ENCODE measurements at places on chromosomes 1 and 21.

- peak; percentile 54 for DNase-seq
These were observed 19.2 kb upstream of the PTTG1IP start for GRCh38 chr21:44892536-44893277.

- DNase-seq = no peak
These were observed 1.4 kb downstream of the ZNF697 start for GRCh38 chr1:119646521-119647227.

DNA sequence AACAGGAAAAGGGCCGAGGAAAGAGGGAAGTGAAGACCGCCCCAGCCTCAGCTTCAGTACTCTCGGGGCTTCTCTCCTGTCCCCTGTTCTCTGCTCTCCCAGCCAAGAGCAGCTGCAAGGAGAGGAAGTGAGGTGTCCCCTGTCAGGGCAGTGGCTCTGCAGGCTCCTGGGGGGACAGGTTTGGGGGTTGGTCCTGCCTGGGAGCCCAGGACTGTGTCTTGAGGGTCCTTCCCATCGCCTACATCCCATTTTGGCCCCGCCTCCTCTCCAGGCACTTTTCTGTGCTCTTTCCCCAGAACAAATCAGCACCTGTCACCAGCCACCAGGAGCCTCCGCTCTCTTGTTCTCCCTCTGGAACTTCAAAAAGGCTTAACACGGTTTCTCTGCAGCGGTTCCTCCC is 82.6 kb downstream of the VWA5B1 start:
- DNase-seq = no peak

DNA sequence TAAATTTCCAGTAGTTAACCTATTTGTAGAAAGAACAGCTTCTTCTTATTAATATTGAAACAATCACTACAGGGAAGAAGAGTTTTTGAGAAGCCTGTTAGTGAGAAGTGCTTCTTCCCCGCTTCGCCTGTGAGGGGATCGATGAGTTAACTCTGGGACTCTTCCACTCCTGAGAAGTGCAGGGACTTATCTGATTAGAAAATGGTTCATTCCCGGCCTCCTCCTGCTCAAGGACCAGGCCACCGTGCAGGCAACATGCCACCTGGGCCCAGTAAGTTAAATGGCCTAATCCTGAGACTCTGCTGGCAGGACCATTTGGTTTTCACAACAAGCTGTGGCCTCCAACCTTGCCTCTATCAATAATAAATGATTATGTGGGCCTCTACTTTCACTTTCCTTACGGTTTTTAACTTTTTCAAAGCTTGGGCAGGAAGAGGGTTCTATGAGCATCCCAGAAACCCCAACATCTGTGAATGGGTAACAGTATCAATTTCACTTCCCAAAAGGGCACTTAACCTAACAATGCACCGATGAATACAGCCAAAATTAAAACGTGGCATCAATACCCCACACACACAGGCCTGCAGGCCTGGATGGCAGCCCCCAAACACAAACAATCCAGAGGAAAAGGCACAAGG is 33.1 kb downstream of the SIPA1L2 start:
- no peak for DNase-seq

- DNase-seq = no peak
These were observed 27.6 kb upstream of the KCNK1 start for GRCh38 chr1:233586301-233586700.

GRCh38 chr1:245434280-245434679 is 279.5 kb downstream of the KIF26B start:
- no peak for DNase-seq

DNA sequence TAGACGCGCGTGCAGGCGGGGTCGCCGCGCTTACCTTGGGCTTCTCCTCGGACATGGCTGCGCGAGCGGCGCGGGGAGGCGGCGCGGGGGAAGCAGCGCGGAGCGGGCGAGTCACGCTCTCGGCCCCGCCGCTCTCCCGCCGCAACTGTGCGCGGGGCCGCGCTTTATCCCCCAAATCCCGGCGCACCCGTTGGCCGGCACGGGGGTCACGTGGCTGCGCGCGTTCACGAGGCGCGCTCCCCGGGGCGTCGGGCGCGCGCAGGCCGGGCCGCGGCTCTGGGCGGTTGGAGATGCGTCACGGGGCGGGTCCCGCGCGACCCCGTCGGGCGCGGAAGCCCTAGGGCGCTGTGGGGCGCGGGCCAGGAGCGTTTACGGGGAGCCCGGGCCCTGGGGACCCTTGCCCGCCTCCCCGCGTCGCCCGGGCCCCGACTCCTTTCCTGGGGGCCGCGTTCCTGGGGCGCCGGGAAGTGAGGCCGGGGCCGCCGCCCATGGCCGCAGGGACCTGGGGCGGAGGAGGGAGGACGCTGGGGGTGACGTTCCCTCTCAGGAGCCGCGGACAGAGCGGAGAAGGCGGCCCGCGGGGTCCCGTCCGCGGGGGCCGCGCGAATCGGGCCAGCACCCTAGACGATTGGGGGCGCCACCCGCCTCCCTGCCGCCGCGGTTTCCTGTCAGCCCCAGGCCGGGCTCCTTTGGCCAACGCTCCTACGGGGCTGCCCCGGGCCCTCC is at the start of gene SUMO3:
SUMO3 (minus strand) TSS at position 149 of the 726 bp plus-strand sequence; CDS start at position 55, 94 bp downstream.
- peak; percentile 61 for DNase-seq

DNA sequence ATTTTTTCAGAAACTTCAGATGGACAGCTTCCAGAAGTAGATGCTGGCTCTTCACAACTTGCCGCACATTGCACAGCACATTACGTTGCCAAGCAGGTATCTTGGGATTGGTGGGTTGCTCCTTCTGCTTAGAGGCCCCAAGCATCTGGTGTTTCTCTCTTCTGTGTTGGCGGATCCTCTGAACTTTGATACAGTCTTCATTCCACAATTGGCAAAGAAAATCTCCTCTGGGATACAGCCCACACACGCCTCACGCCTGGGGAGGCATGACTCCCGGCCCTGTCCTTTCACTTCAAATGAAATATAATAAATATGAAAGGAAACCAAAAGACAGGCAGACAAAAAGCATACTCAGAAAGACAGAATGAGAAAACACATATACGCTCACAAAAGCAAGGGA is 72.3 kb upstream of the PPP2R5A start:
- no peak for DNase-seq

- no peak for DNase-seq
These were observed 6.9 kb downstream of the TTC13 start for GRCh38 chr1:230971771-230972170.

DNA sequence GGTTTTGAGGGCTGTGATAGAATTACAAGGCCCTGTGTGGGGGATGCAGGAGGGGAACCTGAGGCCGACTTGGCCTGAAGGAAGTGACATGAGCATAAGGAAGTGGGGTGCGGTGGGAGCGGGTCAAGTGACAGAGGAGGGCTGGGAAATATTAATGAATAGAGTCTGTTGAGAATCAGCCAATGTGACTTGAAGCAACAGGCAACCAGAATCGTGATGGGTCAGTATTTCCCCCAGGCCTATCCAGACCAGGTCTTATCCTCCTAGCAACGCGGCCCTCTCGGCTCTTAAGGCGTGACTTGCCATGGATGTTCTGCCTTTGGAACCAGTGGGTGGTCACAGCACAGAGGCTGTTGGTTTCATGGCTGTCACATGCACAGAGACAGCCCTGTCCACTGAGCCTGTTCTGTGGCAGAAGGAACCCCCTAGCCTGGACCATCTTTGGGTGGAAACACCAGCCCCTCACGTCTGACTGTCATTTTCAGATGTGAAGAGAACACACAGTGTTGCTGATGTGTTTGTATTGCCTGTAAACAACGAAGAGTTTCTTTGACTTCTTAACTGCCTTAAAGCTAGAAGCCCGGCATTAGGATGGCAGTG is 468.8 kb downstream of the CAMTA1 start:
- no peak for DNase-seq

DNA sequence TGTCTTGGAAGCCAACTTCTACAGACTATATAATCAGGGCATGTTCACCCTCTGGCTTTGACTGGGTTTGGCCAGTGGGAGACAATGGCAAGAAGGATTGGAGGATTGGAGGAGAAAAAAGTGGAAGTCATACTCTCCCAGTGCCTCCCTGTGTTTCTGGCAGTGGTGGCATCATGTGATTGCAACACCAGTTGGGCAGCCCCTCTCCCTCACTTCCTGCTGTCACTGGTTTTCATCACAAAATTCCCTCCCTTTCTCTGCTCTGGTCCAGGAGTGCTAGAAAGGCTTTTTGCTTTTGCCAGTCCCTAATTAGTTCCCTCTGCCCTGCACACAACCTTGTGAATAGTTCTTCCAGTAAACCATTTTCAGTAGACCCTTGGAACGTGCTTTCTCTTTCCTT is 3.7 kb upstream of the QSOX1 start:
- no peak for DNase-seq

DNA sequence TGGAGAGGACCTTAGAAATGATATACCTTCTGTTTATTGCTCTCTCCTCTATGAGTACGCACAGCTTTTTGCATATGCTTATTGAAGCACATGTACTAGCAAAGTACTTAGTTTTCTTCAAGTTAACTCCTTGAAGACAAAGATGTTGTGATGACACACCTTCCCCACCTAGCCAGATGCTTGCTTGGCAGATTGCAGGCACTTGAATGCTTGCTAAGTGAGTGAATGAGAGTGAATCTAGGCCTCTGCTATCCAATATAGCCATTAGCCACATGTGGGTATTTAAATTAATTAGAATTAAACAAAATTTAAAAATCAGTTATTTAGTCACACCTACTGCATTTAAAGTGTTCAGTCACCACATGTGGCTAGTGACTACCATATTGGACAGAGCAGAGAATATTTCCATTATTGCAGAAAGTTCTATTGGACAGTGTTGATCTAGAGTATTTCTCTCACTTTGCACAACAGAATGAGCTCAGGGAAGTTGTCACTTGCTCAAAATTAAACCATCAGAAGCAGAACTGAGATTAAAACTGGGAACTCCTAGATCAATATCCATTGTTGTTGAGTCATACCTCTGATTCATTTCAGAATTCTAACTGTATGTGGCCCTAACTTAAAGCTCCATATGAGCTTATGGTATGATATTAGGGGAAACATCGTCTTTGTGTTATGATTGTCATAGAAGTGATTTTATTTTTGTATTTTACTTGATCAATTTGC is 8.6 kb upstream of the EEIG2 start:
- DNase-seq = no peak

DNA sequence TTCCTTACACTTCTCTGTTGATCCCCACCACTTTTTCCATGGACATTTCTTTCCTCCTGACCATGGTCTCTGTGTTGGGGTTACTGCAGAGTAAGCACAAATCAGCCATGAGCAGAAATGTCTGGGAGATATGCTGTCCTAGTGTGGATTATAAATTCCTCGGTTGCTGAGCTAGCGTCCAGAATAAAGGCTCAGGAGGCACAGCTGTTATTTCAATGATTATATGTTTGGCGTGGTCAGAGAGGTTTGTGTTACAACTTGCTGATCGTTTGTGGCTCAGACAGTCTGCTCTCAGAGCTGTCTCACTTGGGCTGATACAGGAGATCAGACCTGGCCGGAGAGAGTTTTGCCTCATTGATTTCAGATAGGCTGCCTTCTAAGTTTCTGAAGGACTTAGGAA is 37.5 kb upstream of the LAMC2 start:
- no peak for DNase-seq

DNA sequence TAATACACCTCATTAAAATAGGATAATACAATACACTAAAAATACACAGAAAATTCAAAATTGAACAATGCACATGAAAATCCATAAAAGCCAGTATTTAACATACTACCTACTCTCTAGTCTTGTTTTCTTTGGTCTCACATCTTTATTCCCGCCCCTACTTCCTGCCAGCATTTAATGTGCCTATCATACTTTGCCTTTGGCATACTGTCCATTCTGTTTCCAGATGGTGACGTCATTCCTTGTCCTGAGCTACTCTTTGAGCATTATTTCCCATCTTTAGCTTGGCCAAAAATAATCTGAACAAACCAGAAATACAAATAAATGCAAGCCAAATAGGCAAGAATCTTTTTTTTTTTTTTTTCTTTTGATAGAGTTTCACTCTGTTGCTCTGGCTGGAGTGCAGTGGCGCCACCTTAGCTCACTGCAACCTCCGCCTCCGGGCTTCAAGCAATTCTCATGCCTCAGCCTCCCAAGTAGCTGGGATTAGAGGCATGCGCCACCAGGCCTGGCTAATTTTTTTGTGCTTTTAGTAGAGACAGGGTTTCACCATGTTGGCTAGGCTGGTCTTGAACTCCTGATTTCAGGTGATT is 4.4 kb downstream of the HFM1 start:
- no peak for DNase-seq

DNA sequence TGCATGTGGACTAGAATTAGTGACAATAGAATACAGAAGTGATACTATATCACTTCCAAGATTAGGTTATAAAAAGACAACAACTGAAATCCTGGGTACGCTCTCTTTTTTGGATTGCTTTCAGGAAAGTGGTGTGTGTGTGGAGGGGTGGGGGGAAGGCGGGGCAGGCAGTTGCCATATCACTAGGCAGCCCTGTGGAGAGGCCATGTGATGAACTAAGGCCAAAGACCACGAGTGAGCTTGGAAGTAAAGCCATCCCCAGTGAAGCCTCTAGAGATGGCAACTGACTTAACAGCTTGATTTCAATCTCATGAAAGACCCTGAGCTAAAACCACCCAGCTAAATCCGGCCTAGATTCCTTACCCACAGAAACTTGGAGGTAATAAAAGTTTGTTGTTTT is 6.2 kb upstream of the ASPM start:
- no peak for DNase-seq

DNA sequence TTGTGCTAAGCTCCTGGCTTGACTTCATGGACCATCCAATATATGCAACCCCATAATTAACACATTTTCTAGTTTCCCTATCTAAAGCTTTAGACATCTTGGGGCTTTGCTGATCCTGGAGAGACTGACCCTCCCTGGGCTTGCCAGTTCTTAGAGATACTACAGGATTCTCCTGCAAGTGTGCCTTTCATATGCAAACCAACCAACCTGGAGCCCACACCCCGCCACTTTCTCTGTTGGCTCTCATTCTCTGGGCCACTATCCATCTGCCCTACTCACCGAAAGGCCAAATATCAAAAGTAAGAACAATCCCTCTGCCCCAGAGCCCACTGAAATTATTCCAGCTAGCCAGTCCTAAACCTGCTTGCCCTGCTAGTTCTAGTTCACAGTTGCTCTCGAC is 2.2 kb upstream of the GBP6 start:
- no peak for DNase-seq

DNA sequence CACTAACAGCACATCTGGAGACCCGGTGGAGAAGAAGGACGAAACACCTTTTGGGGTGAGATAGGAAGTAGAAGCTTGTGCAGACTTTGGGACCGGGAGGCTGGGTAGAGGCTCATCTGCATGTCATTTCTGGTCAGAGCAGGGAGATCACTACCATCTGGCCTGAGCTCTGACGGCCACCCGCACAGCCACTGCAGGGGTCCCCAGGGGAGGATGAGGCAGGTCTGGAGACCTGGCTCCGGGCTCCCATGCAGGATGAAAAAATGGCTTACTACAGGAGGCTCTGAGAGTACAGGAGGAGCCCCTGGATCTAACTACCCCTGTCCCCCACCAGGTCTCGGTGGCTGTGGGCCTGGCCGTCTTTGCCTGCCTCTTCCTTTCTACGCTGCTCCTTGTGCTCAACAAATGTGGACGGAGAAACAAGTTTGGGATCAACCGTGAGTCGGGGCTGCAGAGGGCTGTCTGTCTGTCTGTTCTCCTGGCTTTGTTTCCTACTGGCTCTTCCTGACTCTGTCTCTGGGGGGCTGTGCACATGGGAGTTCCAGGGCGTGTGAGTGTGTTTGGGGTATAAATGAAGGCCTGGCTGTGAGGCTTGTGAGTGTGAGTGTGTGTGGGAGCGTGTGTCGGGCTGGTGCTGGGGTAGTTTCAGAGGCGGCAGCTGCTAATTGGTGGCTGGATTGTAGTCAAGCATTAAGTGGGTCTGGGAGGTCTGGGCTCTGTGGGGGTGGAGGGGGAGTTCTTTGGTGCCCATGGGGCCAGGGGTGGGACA is 14.1 kb downstream of the NTRK1 start:
- no peak for DNase-seq

All from stimulated activated CD8-positive, alpha-beta memory T cell treated with anti-CD3 and anti-CD28 coated beads, Interleukin-7, amount 100 ng/mL, for 1 hour (primary cell).